ENCODE measurements at places on chromosomes 4 and X.
A peak's percentile ranks its signal among the peaks of the same experiment; 100 is the strongest.

- DNase-seq, result no peak
These were observed 1.9 kb downstream of the FAM114A1 start for GRCh38 chr4:38869511-38869910.

GRCh38 chrX:68934922-68935321 is 106.1 kb downstream of the EFNB1 start:
- no peak for DNase-seq

- DNase-seq, result peak; percentile 72
These were observed 3.5 kb upstream of the SLIT2 start for GRCh38 chr4:20248155-20248558.

DNA sequence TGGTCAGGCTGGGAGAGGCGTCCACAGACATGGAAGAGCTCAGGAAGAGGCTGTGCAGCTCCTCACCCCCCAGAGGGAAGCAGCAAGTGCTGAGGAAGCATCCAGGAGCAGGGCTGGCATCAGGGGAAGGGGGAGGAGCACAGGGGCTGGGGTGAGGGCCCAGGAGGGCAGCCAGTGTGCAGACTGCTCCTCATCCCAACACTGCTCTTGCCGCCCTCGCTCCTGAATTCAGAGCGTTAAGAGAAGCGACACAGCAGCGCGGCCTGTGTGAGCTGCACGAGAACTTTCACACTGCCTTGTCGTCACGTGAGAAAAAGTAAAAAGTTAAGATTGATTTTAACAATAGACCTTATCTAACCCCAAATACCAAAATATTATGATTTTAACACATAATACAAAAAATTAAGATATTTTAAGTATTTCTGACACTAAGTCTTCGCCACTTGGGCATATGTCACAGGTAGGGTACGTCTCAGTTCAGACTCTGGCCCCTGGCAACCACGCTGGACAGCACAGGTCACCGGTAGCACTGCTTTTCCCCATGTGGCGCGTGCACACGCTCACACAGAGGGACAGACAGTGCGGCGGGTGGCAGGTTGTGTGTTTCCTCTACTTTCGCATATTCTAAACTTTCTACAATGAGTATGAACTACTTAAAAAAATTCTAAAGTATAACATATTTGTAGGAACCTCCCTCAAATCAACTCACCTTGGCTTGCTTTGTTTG is 19.7 kb downstream of the NOP14 start:
- no peak for DNase-seq

- DNase-seq, result peak; percentile 61
These were observed 395.2 kb downstream of the MID1IP1 start for GRCh38 chrX:39196192-39197102.

DNA sequence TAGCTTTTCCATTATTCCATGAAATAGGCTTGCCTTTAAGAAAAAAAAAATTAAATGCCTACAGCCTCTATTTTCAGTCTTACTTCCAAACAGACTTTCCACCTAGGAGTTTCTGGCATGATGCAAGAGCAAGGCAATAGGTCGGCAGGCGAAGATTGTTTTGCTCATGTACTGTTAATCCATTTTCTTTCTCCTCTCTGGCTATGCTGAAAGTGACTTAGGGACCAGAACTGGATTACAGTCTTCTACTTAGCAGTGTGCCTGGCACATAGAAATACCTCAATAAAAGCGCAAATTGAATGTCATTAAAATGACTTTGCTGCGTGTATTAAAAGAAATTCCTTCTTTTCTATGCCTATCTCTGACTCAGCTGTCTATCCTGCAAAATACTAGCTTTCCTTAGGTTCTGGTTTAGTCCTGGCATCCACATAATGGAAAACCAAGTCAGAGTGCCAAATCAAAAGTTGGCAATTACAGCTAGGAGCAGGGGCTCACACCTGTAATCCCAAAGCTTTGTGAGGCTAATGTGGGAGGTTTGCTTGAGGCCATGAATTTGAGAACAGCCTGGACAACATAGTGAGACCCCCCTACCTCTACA is 51.9 kb downstream of the CC2D2A start:
- no peak for DNase-seq

DNA sequence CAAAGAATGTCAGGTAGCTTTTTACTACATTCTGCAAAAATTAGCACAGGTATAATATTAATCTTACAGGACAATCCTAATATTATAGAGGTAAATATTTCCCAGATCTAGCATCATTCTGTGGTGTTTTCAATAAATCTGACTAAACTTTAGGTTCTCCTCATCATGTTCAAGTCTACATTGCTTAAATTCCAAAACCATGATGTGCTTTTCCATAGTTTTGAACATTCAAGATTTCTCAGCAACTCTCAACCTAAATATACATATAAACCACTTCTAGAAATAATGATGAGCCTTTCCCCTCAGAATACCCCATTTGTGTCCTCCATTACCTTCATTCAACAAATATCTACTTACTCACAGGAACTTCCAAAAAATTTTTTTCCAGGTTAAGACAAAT is 23.1 kb downstream of the EIF4E start:
- no peak for DNase-seq

DNA sequence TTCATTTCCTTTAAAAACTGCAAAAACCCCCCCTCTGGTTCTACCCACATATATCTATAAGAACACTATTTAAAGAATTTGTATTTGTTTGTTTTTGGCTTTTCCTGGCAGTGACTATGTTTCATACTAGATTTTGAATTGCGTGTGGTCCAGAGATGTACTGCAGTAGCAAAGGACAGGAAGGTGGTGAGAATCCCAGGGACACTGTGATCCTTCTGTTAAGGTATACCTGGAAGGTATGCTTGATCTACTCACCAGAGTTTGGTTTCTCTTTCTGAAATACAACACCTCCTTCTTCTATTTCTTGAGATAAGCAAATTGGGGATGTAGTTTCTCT is 129.6 kb upstream of the RASGEF1B start:
- DNase-seq, result no peak

GRCh38 chr4:121977251-121978171 is 25.7 kb upstream of the TRPC3 start:
- DNase-seq, result no peak

GRCh38 chr4:42708625-42709024 is 51.7 kb upstream of the ATP8A1 start:
- DNase-seq, result no peak

DNA sequence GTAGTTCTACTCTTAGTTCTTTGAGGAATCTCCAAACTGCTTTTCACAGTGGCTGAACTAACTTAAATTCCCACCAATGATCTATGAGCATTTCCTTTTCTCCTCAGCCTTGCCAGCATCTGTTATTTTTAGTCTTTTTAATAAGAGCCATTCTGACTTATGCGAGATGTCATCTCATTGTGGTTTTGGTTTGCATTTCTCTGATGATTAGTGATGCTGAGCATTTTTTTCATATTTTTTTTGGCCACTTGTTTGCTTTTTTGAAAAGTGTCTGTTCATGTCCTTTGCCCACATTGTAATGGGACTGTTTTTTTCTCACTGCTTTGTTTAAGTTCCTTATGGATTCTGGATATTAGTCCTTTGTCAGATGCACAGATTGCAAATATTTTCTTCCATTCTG is 21.5 kb upstream of the PHKA1 start:
- no peak for DNase-seq

All from Kasumi-1 (cell line).